Motor neuron (in vitro differentiated cells): ENCODE measurements at places on chromosomes 3 and 15. TPM values are rescaled to one million over a fixed set of nuclear protein-coding genes. Genes with fewer than 3 reads are reported as not detected.

DNA sequence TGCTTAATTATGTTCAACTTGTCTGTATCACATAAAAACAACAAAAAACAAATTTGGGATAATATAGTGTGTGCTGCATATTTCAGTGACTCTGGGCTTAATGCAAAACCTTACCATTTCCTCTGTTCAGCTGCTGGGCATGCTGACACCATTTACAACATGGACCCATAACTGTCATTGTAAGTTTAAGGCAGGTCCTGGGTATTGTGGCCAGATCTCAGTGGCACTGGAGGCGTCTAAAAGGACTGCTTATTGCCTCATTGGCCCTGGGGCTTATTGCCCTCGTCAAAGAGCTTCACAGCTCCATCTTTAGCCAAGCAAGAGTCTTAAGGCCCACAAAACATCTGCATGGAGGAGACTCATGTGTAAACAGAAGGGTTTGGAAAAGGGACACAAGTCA lies 390.2 kb downstream of the NR2F2 start:
- ATAC-seq = no peak

- ATAC-seq = no peak
Measured at GRCh38 chr15:99413955-99414754, 151.6 kb upstream of the MEF2A start.

SH3GL3 gene
- total RNA-seq = 3.7 and 5.2 TPM in 2 replicates

DNA sequence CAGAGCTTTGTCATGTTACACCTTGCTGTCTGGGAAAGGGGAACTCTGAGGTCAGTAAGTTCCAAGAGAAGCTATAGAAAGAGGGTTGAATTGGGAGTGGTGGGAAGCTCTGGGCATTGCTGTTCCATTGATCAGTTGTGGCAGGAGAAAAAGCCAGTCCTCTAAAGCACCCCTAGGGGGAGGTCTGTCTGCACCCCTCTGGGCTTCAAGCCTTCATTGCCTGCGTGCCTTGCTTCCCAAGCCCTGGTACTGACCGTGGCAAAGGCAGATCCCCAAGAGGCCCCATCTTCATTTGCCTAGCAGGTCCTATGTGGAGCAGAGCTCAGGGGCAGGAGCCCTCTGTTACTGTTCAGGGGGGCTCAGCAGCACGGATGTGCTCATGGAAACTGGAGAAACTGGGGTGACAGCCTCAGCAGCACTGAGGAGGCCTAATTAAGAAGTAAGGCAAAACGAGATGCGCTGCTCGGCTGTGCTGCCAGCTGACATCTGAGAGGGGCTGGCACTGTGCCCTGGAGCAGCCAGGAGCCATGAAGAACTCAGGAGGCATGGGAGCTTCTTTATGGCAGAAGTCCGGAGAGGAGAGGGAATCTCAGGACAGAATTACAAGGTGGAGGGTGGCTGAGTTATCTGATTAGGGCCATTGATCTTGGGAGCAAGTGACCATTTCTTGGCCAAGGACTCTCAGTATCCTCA lies 270.9 kb downstream of the RPLP1 start:
- ATAC-seq = peak; percentile 52

- ATAC-seq = peak; percentile 5
Measured at GRCh38 chr3:171753025-171753472, 57.2 kb downstream of the PLD1 start.

OR5K2 gene
- total RNA-seq = 0.28 and 0.53 TPM in 2 replicates

GRCh38 chr3:66198437-66199088 lies 22.2 kb upstream of the SLC25A26 start:
- ATAC-seq = no peak

SPINT1 gene
- 0.27 and 0.50 TPM in 2 replicates for total RNA-seq
